Aorta (tissue), 5 donors: ENCODE measurements at places on chromosomes 16 and 17. TPM values are rescaled to one million over a fixed set of nuclear protein-coding genes. Genes with fewer than 3 reads are reported as not detected.

Gene SHCBP1
- total RNA-seq = 1.6 TPM

Gene PPL
- 11.9 TPM for total RNA-seq

GRCh38 chr17:12328204-12328603 lies 307.5 kb downstream of the MAP2K4 start:
- no peak for DNase-seq

GRCh38 chr17:15490634-15491261 lies 23.3 kb upstream of the CDRT4 start:
- peak; percentile 83 for DNase-seq

GRCh38 chr16:63617990-63618763 lies 1503.7 kb downstream of the CDH11 start:
- DNase-seq = peak; percentile 62

- DNase-seq = no peak
These were observed 45.6 kb downstream of the ERN1 start for GRCh38 chr17:64084086-64084939.

GRCh38 chr16:85871756-85872155 lies 27.2 kb upstream of the IRF8 start:
- DNase-seq = no peak

DNA sequence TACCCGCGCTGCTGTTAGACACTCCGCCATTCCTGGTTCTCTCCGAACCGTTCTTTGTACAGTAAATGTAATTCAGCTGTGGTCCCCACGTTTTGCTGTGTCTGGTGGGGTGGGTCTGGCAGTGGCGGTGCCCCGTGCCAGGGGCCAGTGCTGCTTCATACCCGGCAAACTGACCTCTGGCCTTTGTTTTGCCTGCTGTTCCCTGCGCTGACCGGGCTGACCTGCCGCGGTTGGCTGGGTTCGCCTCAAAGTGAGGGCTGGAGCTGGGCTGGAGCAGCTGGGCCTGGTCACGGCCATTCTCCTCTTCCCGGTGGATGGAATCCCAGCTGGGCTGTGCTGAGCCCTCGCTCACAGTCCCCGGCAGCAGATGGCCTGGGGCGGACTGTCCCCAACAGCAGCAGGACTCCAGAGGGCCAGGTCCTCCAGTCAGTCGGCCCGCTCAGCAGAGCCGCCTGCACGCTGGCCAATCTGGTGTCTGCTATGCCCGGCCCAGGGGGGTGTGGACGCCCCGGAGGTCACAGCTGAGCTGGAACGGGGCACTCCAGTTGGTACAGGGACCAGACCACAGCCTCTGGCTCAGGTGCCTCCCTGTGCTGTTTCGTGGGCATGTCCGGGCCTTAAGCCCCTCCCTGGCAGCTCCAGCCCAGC lies 1.5 kb upstream of the WFIKKN1 start:
- peak; percentile 45 for DNase-seq

GRCh38 chr16:75107505-75107904 lies 9.1 kb downstream of the LDHD start:
- DNase-seq = no peak

- DNase-seq = no peak
These were observed 173.8 kb upstream of the RPH3AL start for GRCh38 chr17:526425-526824.
